Activated gamma-delta T cell (primary cell): ENCODE measurements at places on chromosomes 3 and 15.

GRCh38 chr3:72346526-72346926, 501.7 kb downstream of the SHQ1 start:
- no peak for DNase-seq

DNA sequence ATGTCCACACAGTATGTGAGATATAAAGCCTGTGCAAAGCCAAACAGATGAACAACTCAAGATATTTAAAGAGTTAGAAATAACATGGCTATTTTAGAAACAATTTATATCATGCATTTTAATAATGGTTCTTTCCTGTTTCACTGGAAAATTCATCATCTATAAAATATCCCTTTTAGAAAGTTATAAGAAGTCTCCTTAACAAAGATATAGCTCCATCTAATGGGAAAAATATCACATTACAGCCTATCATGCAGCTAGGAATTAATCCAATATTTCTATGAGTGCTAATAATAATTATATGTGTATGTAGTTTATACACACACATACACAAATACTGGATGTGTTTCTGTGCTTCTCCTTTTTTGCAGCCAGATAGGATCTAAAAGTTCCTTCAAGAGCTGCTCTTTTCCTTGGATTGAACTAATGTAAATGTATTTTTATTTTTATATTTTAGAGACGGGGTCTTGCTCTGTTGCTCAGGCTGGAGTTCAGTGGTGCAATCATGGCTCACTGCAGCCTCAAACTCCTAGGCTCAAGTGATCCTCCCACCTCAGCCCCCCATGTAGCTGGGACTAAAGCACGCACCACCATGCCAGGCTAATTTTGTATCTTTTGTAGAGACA, 21.6 kb downstream of the RPL22L1 start:
- no peak for DNase-seq

DNA sequence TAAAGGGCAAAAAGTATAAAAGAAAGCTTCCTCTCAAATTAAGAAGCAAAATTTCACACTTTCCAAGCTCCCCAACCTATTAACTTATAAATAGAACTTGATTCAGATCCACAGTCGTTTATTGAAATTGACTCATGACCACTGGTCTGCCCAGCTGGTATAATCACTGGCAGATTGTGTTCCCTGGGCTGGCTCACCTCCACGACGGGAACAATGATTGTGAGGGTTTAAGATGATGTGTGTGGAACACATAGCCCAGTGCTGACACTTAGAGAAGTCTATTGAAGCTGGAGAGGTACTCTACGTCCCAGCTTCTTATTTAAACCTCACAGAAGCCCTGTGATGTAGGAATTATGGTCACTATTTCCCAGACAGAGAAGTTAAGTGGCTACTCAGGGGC, 90.4 kb downstream of the MB21D2 start:
- DNase-seq: no peak

- no peak for DNase-seq
Measured at GRCh38 chr3:66404197-66404596, 96.6 kb downstream of the LRIG1 start.

- no peak for DNase-seq
Measured at GRCh38 chr15:29348336-29348914, 78.8 kb upstream of the NSMCE3 start.

- DNase-seq: no peak
Measured at GRCh38 chr15:77478051-77478450, 57.4 kb downstream of the HMG20A start.

DNA sequence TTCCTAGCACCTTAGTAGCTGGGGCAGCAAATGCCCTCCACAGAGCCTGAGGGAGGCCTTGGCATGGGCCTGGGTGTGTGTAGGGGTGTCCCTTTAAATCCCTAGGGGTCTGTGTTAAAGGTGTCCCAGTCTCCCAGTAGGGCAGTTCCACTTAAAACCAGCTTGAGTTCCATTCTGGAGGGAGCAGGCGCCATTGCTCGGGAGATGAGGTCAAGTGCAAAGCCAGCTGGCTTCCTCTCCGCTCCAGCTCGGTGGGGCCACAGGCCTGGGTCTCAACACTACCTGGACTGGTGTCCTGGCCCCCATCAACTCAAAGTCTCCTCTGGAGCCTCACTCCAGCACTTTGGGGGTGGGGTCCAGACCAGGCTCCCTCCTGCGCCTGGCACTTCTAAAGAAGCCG, 25.2 kb downstream of the FEM1B start:
- no peak for DNase-seq

DNA sequence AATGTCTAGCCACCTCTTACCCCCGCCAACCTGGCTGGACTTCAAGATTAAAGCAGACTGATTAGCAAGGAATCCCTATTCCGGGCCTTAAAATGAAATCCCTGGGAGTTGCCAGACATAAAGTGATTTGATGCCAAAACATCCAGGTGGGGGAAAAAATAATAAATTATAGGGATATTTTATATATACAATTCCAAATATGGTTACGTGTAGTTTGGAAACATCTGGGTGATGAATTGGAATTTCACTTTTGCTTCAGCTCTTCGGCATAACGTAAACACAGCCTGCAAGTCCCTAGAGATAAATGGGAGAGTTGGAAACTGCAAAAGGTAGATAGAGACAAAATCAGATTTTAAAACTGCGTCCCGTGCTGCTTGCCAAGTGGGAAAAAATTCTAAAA, 545.5 kb upstream of the MDFIC2 start:
- DNase-seq: no peak

DNA sequence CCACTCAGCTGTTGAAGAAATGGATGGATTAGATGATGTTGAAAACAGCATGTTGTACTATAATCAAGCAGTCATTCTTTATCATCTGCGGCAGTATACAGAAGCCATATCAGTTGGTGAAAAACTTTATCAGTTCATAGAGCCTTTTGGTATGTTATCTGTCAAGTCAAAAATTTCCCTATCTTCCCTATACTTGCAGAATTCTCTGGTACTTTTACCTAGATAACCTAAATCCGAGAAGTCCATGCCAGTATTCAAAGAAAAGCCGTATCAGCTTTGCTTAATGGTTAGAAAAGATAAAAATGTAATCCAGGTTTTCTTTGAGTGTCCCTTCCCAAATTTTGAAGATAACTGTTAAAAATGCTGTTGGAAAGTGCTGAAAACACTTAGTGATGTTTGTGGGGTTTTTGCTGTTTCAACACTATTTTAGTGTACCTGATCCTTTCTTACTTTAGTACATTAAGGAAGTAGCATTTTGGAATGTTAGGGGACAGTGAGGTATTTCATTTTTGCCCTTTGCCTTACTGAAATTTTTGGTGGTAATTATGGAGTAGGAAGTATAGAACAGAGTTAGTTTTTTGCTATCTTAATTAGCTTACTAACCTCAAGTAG, 23.8 kb downstream of the CNOT10 start:
- no peak for DNase-seq

DNA sequence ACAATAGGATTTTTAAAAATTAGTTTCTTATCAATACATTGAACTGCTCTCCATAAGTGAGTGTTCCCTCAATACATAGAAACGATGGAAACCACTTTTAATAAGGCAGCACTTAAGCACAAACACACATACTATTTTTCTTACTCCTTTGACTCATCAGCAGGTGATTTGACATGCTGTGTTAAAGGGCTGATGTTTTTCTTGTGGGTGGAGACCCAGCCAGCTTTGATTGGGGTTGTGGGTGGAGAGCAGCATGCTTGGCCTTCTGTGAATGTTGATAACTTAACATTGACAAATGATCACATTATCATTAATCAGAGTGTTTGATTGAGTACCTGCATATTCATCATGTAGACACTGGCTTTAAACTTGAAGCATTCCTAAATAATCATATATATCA, 223.0 kb upstream of the DPH6 start:
- no peak for DNase-seq

- DNase-seq: no peak
Measured at GRCh38 chr3:141151439-141151838, 80.2 kb upstream of the PXYLP1 start.

GRCh38 chr3:113546414-113546893, 14.1 kb downstream of the SIDT1 start:
- no peak for DNase-seq

GRCh38 chr3:114718898-114719210, 425.0 kb downstream of the TIGIT start:
- DNase-seq: no peak

- DNase-seq: no peak
Measured at GRCh38 chr3:174619239-174619638, 239.9 kb upstream of the NAALADL2 start.

- DNase-seq: no peak
Measured at GRCh38 chr3:175200391-175201095, 341.4 kb downstream of the NAALADL2 start.

- DNase-seq: no peak
Measured at GRCh38 chr15:82317091-82317489, 32.2 kb downstream of the GOLGA6L10 start.

GRCh38 chr3:37320276-37320675, 145.9 kb upstream of the LRRFIP2 start:
- no peak for DNase-seq

DNA sequence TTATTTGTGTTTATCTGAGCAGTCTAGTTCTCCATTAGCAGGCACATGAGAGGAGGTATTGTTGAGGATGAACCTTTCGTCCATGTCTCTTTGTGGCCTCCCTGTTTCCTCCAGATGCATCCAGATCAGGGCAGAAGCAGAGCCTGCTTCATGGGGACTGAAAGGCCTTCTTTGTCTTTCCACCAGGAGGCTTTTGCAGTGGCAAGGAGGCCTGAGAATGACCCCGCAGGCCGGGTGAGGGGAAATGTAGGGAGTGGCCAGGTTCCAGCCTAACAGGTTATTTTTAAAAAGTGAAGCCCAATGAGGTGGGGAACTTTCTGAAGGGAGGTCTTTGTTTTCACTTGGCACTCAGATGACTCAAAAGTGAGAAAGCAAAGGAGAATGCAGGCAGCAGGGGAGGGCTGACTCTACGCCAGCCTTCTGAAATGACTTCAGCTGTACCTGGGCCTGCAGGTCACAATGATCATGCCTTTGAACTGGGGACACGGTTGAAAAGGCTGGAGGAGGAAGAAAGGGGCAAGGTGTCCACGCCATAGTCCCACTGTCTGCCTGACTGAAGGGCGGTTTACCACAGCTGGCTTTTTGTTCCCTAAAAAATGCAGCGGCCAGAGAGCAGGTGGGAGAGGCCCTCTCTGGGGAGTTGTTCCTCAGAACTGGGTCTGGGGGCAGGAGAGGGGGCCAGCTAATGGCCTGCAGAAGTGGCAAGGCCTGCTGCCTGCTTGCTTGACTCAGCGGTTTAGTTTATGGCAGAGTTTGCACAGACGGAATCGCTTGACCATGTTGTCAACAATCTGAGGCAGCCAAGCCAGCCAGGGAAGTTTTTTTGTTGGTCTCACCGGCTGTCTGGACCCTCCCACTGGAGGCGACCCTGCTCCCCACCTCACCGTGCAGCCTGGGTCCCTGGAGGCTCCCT, 28.7 kb downstream of the CMTM7 start:
- DNase-seq: no peak

DNA sequence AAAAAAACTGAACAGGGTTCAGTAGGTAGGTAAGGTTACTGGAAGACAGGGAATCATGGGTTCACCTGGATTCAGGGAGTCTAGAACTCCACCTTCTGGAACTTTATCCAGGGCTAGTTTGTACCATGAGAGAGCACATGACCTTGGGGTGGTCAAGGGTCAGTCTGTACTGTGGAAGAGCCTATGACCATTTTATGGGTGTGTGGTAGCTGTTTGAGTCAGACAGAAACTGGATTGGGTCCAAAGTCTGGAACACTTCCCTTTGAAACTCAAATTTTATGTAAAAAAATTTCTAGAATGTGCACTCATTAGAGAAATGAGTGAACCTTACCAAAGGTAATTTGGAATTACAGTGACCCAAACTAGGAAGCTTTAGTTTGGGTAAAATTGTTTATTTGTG, 486.0 kb upstream of the AGTR1 start:
- DNase-seq: no peak

GRCh38 chr3:160804762-160805161, 48.7 kb downstream of the PPM1L start:
- DNase-seq: no peak

DNA sequence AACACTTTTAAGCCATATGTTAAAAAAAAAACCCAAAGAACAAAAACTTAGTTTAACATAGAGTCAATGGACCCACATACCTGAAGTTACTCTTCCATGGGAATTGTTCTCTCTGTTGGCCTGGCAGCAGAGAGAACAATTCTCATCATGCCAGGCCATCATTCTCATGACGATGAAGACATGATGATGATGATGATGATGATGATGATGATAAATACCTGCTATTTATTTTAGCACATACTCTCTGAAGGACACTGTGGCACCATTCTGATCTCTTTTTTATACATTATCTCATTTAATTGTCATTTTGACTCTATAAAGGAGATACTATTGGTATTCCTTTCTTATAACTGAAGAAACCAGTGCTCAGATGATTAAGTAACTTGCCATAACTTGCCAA, 366.9 kb downstream of the MFSD1 start:
- no peak for DNase-seq

DNA sequence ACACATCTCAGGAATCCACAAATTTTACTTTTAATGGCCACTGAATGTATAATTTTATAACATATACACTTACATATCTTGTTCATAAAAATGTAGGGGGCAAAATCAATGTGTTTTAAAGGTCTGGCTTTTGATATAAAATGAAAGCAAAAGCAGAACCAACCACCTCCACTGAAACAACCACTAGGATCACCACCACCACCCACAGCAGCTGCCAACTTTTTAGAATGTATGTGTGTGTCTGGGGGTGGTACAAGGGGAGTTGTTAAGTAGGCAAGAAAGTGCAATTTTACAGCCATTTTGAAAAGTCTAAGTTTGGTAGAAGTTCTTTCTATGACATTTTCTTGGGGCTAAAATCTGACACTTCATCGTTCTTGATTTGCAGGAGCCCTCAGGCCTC, 44.0 kb downstream of the OTOL1 start:
- DNase-seq: no peak

GRCh38 chr3:9916734-9917680, at the start of gene IL17RC:
Gene IL17RC, plus strand, starts transcription at chr3:9917098. Its CDS starts 218 bp downstream, at chr3:9917316.
- no peak for DNase-seq

- no peak for DNase-seq
Measured at GRCh38 chr3:80043226-80043625, 275.4 kb upstream of the ROBO1 start.

- no peak for DNase-seq
Measured at GRCh38 chr3:11610044-11610671, 33.6 kb downstream of the VGLL4 start.

GRCh38 chr3:140398387-140398786, 279.5 kb upstream of the TRIM42 start:
- no peak for DNase-seq

GRCh38 chr3:126003447-126004190, 34.6 kb downstream of the ROPN1B start:
- no peak for DNase-seq

DNA sequence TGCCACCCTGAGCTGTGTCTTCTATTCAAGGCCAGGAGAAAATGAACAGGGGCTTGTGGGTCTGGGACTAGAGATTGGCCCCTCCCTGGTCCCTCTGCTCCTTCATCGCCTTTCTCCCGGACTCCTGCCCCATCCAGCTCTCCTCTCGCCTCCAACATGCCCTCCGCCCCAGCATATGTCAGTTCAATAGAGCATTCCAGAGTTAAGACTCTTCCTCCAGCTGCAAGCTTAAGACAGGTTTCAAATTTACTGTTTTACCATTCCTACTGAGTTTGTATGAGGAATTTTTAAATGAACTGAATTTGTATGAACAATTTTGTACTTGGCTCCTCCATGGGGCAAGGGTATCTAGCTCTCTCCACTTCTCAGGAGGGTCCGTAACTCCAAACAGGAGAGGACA, 195.6 kb downstream of the TBC1D2B start:
- DNase-seq: no peak

- no peak for DNase-seq
Measured at GRCh38 chr3:129619726-129620162, 13.3 kb upstream of the PLXND1 start.
